ENCODE measurements at places on chromosomes 2 and 18.

DNA sequence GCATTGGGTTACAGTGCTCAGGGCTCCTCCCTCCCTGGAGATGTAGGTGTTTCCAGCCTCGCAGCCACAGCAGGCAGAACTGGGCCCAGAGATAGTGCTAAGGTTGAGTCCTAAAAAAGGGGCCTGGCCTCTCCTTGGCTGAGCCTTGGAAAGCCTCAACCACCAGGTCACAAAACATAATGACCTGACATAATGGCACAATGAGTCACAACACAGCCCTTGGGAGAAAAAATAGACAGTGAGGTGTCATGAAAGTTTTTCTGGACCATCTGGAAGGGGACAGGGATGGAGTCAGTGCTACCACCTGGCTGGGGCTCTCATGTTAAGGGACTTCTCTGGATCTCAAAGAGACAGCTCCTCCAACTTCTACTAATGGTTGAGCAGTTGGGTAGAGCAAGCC, 92.4 kb upstream of the LCLAT1 start:
- DNase-seq = no peak

GRCh38 chr2:135149251-135149650, 97.2 kb downstream of the RAB3GAP1 start:
- DNase-seq = no peak

GRCh38 chr2:74719066-74719465, 65.0 kb downstream of the SEMA4F start:
- no peak for DNase-seq

- no peak for DNase-seq
These were observed 63.2 kb downstream of the MOGAT1 start for GRCh38 chr2:222734703-222735014.

DNA sequence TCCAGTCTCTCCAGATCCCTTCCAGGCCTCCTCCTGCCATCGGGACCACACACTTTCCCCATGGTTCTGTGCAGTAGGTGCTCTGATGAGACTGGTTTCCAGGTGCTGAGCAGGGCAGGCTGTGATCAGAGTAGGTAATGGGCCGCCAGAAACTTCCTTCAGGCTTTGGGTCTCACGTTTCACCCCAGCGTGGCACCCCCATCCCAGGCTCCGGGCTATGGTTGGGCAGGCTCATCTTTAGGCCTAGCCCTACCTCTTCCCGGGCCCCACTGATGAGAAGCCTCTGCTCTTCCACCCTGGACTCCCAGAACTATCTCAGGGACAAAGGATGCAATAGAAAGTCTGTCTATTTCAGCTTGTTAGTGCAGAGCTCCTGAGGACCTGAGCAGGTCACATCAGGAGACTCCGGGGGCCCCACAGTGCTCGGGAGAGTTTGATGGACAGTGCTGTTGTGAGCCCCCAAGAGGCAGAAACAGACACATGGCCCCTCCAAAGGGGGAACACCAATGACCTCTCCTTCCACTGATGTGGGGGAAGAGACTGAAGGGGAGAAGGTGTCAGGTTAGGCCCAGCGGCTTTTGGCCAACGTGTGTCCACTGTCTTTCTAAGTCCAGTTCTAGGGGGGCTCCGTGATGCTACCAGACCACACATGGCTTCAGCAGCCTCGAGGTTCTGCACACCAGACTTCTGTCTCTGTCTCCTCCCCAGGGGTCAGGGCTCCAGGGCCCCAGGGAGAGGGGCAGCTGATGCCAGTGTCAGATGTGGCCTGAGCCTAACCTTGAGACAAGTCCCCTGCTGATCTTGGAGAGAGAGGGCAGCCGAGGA, 5.8 kb upstream of the PROM2 start:
- DNase-seq = no peak

DNA sequence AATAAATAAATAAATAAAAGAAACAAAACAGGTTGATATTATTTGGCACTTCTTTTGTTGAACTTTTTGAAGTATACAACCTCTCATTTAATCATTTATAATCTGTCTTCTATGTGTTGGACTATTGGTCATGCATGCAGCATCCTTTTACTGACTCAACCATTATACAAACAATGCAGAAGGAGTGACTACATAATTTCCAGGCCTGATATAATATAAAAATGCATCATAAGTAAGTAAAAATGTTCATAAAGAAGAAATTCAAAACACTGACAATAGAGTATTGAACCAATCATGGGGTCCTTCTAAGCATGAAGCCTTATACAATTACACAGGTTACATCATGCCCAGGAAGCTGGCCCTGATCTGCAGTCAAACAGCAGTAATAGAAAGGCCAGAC, 141.5 kb upstream of the FN1 start:
- no peak for DNase-seq

GRCh38 chr2:238601433-238602222, 174.9 kb downstream of the ASB1 start:
- no peak for DNase-seq

GRCh38 chr2:236903978-236904377, 181.7 kb upstream of the COPS8 start:
- DNase-seq = no peak

DNA sequence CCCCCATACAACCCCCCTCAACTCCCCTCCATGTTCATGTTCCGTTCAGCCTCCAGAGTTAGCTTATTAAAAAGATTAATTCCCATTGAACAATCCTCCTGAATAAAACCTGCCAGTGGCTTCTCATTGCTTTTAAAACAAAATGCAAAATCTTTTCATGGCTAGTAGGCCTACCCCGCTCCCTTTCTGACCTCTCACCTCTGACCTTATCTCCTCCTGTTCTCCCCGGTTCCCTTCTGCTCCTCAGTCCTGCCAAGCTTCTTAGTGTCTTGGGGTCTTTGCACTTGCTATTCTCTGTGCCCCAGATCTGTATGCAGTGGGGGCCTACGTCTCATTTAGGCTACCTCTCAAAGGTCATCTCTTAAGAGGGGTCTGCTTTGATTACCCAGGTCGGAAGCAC, 64.3 kb downstream of the RHOB start:
- DNase-seq = no peak

GRCh38 chr2:54775710-54776109, 52.2 kb downstream of the EML6 start:
- no peak for DNase-seq

DNA sequence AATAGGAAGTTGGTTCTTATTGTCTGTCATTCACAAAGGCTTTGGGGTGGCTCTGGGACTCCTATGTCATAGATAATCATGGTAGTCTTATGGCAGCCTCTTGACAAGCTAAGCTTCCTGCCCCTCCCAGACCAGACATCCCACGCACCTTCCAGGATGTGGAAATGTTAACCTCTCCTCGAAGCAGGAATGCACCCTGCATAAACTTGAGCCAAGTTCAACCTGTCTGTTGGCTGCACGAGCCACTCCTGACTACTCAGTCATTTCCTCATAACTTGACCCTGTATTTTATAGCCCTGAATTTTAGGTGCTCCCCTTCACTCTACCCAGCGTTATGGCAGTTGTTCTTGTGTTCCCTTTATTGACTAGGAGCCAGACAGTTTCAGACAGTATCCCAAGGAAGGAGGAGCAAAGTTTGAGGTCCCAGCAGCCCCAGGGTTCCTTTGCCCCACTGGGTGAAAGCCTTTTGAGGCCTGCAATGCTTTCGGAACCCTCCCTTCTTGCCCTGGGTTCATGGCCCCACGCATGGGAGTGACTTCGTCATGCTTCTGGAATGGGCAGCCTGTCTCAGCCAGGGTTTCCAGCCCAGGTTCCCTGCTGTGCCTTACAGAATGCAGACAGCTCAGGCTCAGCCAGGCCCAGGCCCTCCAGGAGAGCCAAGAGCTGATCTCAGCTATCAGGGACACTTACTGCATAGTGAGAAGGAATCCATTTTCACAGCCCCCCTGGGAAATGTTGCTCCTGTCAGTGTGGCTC, 15.6 kb upstream of the INO80C start:
- no peak for DNase-seq

GRCh38 chr2:10884574-10884975, 27.2 kb upstream of the KCNF1 start:
- no peak for DNase-seq

DNA sequence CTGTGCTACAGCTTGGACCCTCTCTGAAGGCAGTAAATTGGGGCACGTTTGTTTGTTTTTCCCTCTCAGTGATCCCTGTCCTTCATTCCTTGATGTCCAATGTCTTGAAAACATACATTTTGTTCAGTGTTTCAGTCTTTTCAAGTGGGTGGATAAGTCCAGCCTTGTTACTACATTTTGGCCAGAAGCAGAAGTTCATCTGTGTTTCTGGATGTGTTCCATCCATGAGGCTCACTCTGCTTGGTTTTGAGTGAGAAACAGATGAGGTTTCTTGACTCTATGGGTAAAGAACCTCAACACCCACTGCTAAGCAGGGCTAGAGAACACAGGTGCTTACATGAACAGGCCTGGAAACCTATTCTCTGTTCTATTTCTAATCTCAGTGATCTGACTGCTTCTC, 74.5 kb upstream of the RFX8 start:
- DNase-seq = no peak

GRCh38 chr2:151862700-151863099, 34.5 kb upstream of the ARL5A start:
- DNase-seq = no peak

DNA sequence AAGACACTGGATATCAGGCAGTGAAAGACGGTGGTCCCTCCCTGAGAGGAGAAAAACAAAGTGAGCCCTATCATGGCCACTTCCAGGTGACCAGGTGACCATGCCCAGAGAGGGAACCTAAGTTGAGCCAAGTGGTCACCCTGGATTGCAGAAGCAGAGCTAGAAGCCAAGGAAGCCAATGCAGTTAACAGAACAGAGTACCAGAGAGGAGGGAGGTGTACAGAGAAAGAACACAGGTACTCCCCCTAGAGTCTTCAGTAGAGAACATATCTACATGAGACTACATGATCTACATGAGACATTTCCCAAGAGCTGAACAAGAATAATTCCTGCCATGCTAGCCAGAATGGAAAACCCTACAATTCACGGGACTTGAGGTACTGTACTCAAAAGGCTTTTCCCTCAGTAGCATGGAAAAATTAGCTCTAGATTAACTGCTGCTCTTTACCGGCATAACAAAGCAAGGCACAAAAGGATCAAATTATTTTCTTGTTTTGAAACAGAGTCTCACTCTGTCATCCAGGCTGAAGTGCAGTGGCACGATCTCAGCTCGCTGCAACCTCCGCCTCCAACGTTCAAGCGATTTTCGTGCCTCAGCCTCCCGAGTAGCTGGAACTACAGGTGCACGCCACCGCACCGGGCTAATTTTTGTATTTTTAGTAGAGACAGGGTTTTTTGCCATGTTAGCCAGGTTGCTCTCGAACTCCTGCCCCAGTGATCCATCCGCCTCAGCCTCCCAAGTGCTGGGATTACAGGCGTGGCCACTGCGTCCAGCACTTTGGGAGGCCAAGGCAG, 23.5 kb downstream of the ROCK2 start:
- no peak for DNase-seq

DNA sequence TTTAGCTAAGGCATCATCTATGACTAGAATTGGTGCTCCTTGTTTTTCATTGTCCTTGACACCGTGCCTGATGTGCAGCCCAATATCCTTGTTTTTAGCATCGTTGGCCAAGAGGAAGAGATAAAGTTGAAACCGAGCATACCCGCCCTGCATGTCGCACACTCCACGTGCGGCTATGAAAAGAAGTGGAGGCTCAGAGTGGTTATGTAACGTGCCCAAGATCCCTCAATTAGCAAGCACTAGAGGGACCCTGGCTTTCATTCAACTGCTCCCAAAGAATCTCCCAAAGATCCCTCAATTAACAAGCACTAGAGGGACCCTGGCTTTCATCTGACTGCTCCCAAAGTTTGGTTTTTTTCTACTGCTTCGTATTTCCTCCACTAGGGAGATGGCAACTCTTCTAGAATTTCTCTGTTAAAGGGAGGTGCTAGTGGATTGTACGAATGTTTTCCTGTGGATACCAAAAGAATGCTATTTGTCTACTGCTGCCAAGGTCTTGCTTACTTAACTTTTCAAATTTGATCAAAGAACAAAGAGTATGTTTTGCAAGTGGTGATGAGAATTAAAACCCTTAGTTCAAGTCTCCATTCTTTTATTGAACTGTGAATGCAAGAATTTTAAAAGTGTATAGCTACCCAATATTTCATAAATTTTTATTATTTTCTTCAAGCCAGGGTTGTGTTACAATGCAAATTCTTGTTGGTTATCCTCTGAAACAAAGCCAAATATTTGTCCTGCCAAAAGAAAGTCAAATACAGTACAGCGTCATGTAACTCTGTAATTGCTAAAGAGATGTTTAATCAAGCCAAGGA, 92.1 kb downstream of the AOX1 start:
- DNase-seq = no peak

DNA sequence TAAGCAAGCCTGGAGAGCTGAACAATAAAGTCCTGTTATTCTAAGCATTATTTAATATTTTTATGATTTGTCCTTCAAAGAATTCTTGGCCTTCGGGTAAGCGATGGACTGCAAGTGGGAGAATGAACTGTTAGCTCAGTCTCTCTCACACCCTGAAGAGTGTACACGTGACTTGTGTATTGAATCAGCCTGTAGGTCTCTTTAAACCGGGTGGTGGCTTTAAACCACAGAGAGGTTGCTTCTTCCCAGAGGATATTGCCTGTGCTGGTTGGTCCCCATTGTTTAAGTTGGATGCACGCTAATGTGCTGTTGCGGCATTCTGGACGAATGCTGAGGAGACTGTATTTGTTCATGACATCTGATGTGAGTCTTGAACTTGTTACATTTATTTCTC, 183.3 kb downstream of the LTBP1 start:
- DNase-seq = no peak

DNA sequence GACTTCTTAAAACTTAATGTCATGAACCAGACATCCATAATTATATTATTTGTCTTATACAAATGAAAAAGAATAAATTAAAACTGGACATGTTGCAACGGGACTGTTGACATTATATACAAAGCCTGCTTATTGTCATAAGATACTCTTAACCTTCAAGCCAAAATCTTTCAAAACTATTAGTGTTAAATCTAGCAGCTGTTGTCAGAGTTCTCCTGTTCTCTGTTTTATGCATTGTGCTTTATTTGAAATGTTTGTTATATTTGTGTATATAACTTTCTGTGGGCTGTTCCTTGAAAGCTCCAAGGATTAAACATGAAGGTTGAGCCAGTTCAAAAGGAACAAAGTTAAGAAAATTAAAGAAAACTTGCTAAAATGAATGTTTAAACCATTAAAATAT, 335.5 kb upstream of the NT5C1B start:
- no peak for DNase-seq
